ENCODE measurements at places on chromosomes 1 and 21.
A peak's percentile ranks its signal among the peaks of the same experiment; 100 is the strongest.

- DNase-seq, result peak; percentile 45
Observed at GRCh38 chr1:156625436-156626078, 6.3 kb downstream of the HAPLN2 start.

- no peak for DNase-seq
Observed at GRCh38 chr1:155553349-155553748, 9.3 kb downstream of the ASH1L start.

GRCh38 chr1:66599899-66600737 lies 66.2 kb downstream of the SGIP1 start:
- DNase-seq, result no peak

DNA sequence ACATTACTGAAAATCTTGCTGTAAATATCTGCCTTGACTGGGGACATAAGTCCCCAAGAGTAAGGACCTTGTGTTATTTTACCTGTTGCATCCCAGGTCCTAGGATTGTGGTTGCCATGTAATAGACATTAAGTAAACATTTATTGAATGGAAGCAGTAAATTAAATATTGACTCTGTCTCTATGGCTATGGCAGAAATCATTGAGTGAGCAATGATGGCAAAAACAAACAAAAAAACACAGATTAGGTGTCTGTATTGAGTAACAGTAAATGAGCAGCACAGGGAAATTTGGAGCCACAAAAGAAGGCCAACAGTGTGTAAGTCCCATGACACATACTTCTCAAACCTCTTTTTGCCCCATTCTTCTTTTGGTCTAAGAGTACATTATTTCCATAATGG lies 240.4 kb downstream of the NFIA start:
- DNase-seq, result no peak

DNA sequence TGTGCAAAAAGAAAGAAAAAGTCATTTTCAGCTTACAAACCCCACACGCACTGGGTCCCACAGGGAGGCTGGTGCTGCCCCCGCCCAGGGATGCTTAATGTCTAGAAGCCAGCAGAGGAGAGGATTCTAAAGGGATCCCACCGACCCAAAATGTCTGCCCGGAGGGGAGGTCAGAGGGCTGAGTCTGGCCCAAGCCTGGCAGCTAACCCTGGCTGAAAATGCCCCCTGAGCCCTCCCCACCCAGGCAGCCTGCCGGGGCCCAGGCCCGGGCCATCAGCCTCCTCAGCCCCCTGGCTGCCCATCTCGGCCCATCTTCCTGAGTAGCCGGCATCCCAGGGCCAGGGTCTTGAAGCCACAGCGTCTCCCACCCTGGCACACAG lies 33.5 kb downstream of the ACOT7 start:
- no peak for DNase-seq

DNA sequence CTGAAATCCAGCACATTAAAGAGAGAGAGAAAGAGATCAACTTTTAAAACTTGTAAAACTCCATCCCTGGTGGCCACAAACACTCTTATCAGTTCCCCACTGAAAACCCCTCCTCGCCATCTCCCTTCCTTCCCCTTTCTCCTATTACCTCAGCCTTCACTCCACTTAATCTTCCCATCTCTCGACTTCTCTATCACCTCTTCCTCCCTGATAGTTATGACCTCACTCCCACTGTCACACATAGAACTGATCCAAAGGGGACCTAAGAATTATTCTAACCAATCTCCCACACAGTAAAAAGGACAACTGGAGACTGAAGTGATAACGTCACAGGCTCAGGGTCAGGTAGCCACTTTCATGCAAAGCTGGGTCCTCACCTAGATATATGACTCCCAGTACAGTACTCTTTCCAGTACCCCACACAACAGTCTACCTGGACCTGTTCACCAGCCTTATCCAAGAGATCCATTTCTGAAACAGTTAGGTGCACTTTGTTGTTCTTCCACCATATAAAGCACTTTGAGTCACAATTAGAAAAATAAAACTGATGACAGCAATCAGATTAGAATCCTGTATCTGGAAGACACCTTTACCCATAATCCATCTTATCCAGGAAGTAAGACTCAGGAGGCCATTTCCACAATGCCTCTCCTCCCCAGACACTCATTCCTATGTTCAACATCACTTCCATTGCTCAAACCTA lies 324.8 kb downstream of the SMYD3 start:
- no peak for DNase-seq

DNA sequence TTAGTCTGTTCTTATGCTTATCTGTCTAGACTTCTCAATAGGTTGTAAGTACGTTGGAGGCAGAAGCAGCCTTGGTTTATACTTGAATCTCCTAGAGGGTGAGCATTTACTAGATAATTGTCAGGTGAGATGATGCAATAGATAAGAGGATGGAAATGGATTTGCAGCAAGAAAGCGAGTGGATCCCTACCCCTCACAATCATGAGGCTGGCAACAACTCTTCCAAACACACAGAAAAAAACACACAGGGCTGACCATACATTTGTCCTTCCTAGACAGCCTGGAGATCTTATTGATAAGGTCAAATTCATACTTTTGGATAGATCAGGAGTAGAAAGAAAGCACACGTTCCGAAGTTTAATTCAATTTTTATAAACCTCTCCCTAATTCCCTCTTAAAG lies 481.4 kb upstream of the CAMK1G start:
- DNase-seq, result no peak

DNA sequence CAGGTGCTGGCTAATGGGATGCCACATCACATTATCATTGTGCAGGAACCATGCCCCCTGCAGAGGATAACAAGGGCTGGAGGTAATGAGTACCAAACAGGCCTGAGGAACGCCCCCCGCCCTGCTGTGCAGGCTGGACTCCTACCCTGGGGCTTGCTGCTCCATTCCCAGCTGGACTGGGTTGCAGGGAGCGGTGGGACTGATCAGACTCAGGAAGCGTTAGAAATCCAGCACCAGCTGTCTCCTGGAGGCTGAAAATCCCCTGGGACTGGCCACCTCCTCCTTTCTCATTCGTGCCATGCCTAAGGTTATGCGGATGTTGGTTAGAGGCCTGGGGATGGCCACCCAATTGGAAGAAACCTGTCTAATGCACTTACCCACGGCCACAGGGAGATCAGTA lies 36.9 kb upstream of the POU3F1 start:
- no peak for DNase-seq

GRCh38 chr1:222897527-222898190 lies 82.8 kb downstream of the DISP1 start:
- no peak for DNase-seq

DNA sequence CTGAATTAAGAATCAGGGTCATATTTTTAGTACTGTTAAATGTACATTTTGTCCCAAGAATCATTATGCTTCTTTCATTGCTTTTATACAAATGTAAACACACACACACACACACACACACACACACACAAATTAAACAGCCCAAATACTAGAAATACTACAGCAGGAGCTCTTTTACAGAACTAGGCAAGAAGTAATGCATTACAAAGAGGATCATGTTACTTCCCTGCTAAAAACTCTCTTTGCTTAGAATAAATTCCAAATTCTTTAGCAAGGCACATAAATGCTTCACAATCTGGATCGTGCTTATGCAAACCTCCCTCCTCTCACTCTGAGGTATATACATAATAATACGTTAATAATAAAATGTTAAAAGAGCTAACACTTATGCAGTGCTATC lies 720.4 kb upstream of the ADGRL4 start:
- DNase-seq, result no peak

Measured in stimulated activated CD8-positive, alpha-beta memory T cell treated with anti-CD3 and anti-CD28 coated beads, Interleukin-15, amount 100 ng/mL, for 1 hour (primary cell).